A172 (cell line): ENCODE measurements at places on chromosomes 11 and 22. TPM values are rescaled to one million over a fixed set of nuclear protein-coding genes. Genes with fewer than 3 reads are reported as not detected.

DNA sequence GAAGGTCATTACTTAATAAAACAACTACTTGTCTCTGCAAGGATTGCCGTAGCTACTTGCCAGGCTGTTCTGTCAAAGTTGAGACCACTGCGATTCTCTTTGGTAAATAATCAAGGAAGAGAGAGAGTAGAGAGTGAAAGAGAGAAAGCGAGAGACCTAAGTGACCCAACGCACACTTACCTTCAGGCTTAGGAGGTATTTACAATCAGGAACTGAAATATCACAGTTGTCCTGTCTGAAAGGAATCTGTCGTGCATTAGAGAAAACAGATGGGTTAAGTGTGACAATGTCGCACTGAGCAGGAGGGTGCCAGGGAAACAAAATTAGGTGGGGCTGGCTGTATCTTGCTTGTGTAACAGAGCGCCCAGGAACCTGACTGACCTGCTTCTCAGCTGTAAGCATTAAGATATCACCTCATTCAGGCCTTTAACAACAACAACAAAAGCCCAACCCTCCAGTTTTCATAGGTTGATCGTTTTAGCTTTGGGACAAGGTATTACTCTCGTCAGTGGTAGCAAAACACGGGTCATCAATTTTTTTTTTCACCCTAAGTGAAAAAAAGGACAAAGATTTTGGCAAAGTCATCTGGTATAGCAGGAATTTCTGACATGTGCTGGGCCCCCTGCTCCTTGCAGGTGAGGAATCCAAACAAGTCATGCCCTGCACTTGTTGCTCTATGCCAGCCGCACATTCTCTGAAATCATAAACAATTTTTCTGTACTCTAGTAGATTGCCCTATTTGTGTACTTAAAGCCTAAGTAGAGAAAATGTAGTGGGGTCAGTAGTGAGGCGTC, at the start of gene MUC15:
TSS of gene MUC15 (minus strand) at position 403 of the 794 bp plus-strand sequence. CDS start 5,169 bp downstream, outside the sequence.
- no peak for DNase-seq

Gene LARGE2
- total RNA-seq = not detected in 2 replicates

DNA sequence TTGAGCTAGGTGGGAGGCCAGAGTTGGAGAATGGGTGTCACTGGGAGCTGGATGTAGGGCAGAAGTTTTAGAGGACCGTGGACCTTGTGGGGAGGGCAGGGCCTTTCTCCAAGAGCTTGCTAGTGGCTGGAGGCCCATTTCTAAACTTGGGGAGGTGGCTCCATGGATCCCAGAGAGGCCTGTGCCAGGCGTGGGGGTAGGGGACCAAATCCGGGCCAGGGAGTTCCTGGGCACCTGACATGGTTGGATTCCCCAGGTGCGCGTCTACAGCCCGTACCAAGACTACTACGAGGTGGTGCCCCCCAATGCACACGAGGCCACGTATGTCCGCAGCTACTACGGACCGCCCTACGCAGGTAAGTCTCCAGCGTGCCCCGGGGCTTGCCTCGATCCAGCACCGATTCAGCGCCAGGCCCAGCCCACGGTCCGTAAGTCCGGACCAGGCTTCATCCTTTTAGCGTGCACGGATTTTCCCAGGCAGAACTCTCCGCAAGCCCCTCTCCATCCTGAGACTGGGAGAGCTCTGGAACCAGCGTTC, 14.2 kb downstream of the PLEKHB1 start:
- DNase-seq = no peak

DNA sequence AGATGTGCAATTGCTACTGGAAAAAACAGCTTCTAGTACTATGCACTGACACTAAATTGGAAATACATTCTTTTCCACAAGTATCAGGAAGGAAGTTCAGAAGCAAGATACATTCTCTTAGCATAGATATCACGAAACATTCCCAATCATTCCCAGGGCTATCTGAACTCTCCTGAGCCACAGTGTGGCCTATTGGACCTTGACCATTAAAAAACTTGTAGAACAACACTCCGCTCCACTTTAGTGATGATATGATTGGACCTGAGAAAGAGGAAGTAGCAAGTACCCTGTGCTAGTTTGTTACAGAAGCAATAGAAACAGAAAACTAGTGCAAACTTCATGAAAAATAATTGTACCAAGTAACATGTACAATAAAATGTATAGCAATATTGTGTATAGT, 11.4 kb upstream of the OR5AK2 start:
- DNase-seq = no peak

GRCh38 chr11:96318850-96319249, 24.1 kb downstream of the MAML2 start:
- DNase-seq = no peak
